Gastroesophageal sphincter (tissue), 4 donors: ENCODE measurements at places on chromosomes 7 and 10.
A peak's percentile ranks its signal among the peaks of the same experiment; 100 is the strongest.

- no peak for ATAC-seq
- no peak overlapping the region for H3K27ac ChIP-seq
- H3K36me3 ChIP-seq: no peaks in the 10 kb centered on the region
These were observed 127.9 kb upstream of the SEM1 start for GRCh38 chr7:96837593-96837992.

- no peaks in the 10 kb centered on the region for H3K4me1 ChIP-seq
- no peaks in the 10 kb centered on the region for H3K36me3 ChIP-seq
- no peak overlapping the region for H3K27ac ChIP-seq
- ATAC-seq: no peak
- H3K27me3 ChIP-seq: no peaks in the 10 kb centered on the region
- H3K4me3 ChIP-seq: no peak overlapping the region
These were observed 91.6 kb downstream of the ETV1 start for GRCh38 chr7:13897819-13898218.

DNA sequence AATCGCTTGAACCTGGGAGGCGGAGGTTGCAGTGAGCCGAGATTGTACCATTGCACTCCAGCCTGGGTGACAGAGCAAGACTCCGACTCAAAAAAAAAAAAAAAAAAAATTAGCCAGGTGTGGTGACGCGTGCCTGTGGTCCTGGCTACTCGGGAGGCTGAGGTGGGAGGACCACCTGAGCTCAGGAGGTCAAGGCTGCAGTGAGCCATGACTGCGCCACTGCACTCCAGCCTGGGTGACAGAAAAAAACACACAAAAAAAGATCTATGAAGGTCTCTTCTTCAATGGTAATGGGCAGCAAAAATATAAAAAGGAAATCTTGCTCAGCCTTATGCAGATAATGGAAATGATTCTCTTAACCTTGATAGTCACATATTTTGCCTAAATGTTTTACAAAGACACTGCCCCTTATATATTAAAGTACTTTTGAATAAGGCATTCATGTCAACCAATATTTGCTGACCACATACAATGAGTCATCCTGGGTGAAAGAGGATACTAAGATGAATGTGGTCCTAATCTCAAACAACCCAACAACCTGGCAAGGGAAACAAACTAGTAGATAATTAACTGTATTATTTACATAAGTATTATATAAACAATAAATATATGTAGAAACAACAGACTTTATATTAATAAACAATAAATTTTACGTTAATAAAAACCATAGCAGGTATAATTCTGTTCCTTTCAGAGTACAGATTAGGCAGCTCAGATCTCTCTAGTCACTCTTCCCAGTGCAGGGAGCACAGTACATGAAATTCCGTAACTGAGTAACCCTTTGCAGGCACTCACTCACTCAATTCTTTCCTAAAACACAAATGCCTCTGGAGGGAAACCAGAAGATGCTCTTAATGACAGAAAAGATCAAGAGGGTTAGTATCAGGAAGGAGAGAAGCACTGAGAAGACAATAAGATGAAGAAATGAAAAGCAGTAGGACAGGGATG is 8.1 kb downstream of the TOMM7 start:
- no peak overlapping the region for H3K27ac ChIP-seq
- H3K27me3 ChIP-seq: no peaks in the 10 kb centered on the region

GRCh38 chr7:137717811-137718271 is 128.9 kb downstream of the DGKI start:
- no peaks in the 10 kb centered on the region for H3K4me1 ChIP-seq
- H3K4me3 ChIP-seq: no peak overlapping the region
- H3K27ac ChIP-seq: no peak overlapping the region
- H3K27me3 ChIP-seq: no peaks in the 10 kb centered on the region
- no peaks in the 10 kb centered on the region for H3K36me3 ChIP-seq

GRCh38 chr10:34537629-34538231 is 277.4 kb downstream of the PARD3 start:
- H3K36me3 ChIP-seq: no peaks in the 10 kb centered on the region
- no peaks in the 10 kb centered on the region for H3K27me3 ChIP-seq
- no peak overlapping the region for H3K4me3 ChIP-seq
- H3K27ac ChIP-seq: peak overlapping the region; percentile 13
- peaks cover 35% of the 10 kb centered on the region for H3K4me1 ChIP-seq

GRCh38 chr7:3738964-3739363 is 437.9 kb downstream of the SDK1 start:
- H3K27me3 ChIP-seq: no peaks in the 10 kb centered on the region
- no peak overlapping the region for H3K27ac ChIP-seq
- no peak for ATAC-seq
- no peaks in the 10 kb centered on the region for H3K4me1 ChIP-seq
- no peaks in the 10 kb centered on the region for H3K36me3 ChIP-seq

DNA sequence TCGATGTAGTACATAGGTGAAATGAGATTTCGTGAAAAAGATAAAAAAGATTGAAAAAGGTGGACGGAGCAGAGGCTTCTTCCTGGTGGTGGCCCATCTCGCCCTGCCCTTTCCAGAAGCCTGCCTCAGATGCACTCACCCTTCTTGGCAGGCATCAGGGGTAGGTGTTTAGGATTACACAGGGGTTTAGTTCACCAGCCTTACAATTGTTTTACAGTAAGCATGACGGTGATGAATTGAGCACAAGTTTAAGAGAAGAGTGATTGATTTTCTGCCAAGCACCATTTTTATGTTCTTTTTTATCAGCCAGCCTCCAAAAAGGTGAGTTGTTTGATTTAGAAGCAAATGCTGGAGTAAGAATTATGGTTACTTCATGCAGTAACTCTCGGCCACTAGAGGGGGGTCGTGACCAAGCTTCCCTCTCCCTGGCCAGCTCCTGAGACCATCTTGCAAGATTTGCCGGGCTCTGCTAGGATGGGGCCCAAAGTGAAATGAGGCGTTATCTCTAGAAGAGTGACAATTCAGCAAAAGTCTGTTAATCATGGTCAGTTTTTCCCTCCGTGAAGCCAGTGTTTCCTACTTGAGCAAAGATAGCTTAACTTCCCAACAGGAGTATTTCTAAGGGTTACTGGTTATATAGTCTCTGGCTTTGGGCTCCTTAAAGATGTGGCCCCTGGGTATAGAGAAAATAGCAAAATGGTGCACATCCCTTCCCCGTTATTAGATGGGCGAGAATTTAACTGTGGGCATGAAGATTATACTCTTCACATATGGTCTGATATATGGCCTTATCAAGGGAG is 228.8 kb downstream of the BMPER start:
- H3K27ac ChIP-seq: no peak overlapping the region
- H3K27me3 ChIP-seq: no peaks in the 10 kb centered on the region
- no peaks in the 10 kb centered on the region for H3K4me1 ChIP-seq
- H3K36me3 ChIP-seq: no peaks in the 10 kb centered on the region
- no peak overlapping the region for H3K4me3 ChIP-seq

- H3K27me3 ChIP-seq: no peaks in the 10 kb centered on the region
- H3K36me3 ChIP-seq: peaks cover 13% of the 10 kb centered on the region
- H3K4me1 ChIP-seq: peaks cover 43% of the 10 kb centered on the region
- no peak for ATAC-seq
- H3K4me3 ChIP-seq: no peak overlapping the region
These were observed 13.5 kb downstream of the HERPUD2 start for GRCh38 chr7:35681231-35682029.

- no peaks in the 10 kb centered on the region for H3K36me3 ChIP-seq
- H3K4me1 ChIP-seq: no peaks in the 10 kb centered on the region
- no peaks in the 10 kb centered on the region for H3K27me3 ChIP-seq
- no peak overlapping the region for H3K27ac ChIP-seq
- ATAC-seq: no peak
These were observed 72.6 kb downstream of the COBL start for GRCh38 chr7:51244053-51244452.

- H3K27me3 ChIP-seq: no peaks in the 10 kb centered on the region
- ATAC-seq: peak; percentile 32
- no peak overlapping the region for H3K27ac ChIP-seq
- H3K4me3 ChIP-seq: no peak overlapping the region
- peaks cover 2% of the 10 kb centered on the region for H3K4me1 ChIP-seq
These were observed 698.5 kb downstream of the SUGCT start for GRCh38 chr7:40833191-40833887.

DNA sequence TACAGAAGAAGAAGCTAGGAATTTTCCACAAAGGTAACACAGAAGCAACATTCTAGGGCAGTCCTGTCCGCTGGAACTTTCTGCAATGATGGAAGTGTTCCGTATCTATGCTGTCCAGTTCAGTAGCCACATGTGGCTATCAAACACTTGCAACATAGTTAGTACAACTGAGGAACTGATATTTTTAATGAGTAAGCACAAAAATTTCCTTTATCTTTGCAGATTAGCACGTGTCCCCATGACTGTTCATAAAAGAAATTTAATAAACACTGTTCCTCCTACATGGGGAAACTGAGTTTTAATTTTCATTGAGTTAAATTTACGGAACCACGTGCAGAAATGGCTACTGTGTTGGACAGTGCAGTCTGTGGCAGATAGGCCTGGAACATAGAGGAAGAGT is 336.4 kb upstream of the KMT2E start:
- no peaks in the 10 kb centered on the region for H3K4me1 ChIP-seq
- H3K4me3 ChIP-seq: no peak overlapping the region
- peaks cover 14% of the 10 kb centered on the region for H3K27me3 ChIP-seq
- H3K36me3 ChIP-seq: no peaks in the 10 kb centered on the region
- H3K27ac ChIP-seq: no peak overlapping the region
- no peak for ATAC-seq

DNA sequence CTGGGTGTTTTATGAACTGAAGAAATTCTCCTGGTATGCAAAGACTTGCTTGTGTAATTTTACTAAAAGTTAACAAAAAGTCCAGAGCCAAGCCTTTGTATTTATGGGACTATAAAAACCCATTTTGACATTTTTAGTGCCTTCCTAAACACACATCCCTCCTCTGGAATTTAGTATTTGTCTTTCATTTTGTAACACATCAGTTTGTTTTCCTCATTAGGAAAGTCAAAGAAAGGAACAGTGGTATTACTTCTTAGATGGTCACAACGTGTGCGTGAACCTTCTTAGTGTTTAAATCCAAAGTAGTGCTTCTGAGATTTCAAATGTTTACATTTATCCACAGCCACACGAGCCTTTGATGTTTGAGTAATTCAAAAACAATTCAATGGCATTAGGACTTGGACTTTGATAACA is 103.2 kb upstream of the TMEM106B start:
- H3K27me3 ChIP-seq: peaks cover 14% of the 10 kb centered on the region
- H3K27ac ChIP-seq: no peak overlapping the region
- no peak for ATAC-seq
- H3K36me3 ChIP-seq: no peaks in the 10 kb centered on the region
- no peak overlapping the region for H3K4me3 ChIP-seq

GRCh38 chr10:121598263-121599249 is at the start of gene FGFR2:
TSS of gene FGFR2 (minus strand) at chr10:121598444. CDS start at chr10:121593817, 4,627 bp downstream.
- peak within 1 kb of the TSS; percentile 81 for H3K27ac ChIP-seq
- H3K27me3 ChIP-seq: peaks cover 26% of the 10 kb centered on the region
- H3K4me3 ChIP-seq: peak within 1 kb of the TSS; percentile 65
- H3K36me3 ChIP-seq: no peaks in the 10 kb centered on the region

- H3K27me3 ChIP-seq: no peaks in the 10 kb centered on the region
- peak overlapping the region; percentile 57 for H3K27ac ChIP-seq
- H3K4me1 ChIP-seq: peaks cover 13% of the 10 kb centered on the region
- no peak overlapping the region for H3K4me3 ChIP-seq
- ATAC-seq: no peak
- peaks cover 29% of the 10 kb centered on the region for H3K36me3 ChIP-seq
These were observed 20.7 kb downstream of the CAV1 start for GRCh38 chr7:116545411-116545993.

GRCh38 chr10:125101581-125101980 is 58.8 kb downstream of the CTBP2 start:
- ATAC-seq: no peak
- H3K4me3 ChIP-seq: no peak overlapping the region
- H3K27ac ChIP-seq: no peak overlapping the region
- H3K36me3 ChIP-seq: no peaks in the 10 kb centered on the region
- H3K4me1 ChIP-seq: peaks cover 81% of the 10 kb centered on the region

DNA sequence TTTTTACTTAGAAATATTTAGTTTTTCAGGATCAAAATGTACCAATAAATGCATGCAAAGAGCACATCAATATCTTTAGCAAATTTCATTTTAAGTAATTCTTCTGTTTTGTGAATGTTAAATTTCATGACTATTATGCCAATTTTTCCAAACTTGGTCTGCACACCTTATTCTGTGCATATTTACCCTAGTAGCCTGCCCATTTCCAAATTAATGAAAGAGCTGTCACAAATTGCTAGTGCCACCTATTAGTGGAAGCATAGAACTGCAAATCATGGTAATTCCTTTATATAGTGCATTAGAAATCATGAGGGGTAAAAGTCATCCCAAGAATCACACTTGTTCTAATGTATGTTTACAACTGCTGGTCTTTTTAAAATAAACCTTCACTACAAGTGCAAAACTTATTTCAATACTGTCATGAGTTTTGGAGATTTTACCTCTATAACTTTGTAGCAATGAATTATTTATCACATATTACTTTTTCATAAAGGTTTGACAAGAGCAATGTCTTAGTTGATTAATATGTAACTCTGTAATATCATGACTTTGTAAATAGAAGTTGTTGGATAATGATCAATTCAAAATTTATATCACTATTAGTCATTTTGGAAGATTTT is 5.7 kb downstream of the SEMA3A start:
- H3K4me3 ChIP-seq: no peak overlapping the region
- H3K4me1 ChIP-seq: peaks cover 53% of the 10 kb centered on the region
- no peaks in the 10 kb centered on the region for H3K36me3 ChIP-seq
- no peaks in the 10 kb centered on the region for H3K27me3 ChIP-seq
- ATAC-seq: no peak

DNA sequence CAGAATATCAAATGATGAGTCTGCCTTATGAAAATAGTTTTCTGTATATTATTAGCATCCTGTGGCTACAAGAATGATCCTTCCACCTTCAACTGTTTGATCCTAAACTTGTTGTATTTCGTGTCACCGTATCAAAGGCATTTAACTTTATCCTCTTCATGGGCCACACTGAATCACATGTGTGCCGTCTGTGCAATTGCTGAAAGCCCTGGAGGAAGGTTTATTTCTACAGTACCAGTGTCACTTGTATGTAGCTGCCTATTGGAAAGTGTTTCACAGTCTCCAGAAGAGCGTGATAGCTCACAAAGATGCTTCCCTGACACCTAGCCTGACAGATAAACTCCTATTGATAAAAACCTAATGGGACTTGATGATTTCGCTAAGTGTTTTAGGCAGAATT is 94.5 kb downstream of the ITGA8 start:
- no peak overlapping the region for H3K27ac ChIP-seq
- ATAC-seq: no peak
- peaks cover 9% of the 10 kb centered on the region for H3K4me1 ChIP-seq
- H3K36me3 ChIP-seq: peaks cover under 1% of the 10 kb centered on the region
- H3K4me3 ChIP-seq: no peak overlapping the region
- no peaks in the 10 kb centered on the region for H3K27me3 ChIP-seq

DNA sequence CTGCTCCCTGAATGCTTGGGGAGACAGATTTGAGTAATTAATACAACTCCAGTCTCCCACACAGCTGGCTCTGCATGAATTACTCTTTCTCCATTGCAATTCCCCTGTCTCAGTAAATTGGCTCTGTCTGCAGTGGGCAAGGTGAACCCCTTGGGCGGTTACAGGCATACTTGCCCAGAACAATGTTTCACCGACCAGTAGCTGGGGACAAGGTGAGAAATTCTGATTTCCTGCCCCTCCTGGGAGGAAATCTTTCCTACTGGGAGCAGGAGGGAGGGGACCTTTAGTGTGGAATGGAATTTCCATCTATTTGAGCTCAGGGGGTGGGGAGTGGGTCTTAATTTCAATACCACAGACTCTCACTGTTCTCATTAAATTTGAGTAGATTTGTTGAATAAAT is 42.2 kb upstream of the FZD9 start:
- no peaks in the 10 kb centered on the region for H3K36me3 ChIP-seq
- no peak overlapping the region for H3K4me3 ChIP-seq
- no peak for ATAC-seq
- H3K27me3 ChIP-seq: no peaks in the 10 kb centered on the region
- H3K27ac ChIP-seq: no peak overlapping the region
- no peaks in the 10 kb centered on the region for H3K4me1 ChIP-seq

- H3K36me3 ChIP-seq: no peaks in the 10 kb centered on the region
- peaks cover 7% of the 10 kb centered on the region for H3K4me1 ChIP-seq
- ATAC-seq: no peak
These were observed 312.3 kb upstream of the ZNF32 start for GRCh38 chr10:43960981-43961380.
